ENCODE measurements at places on chromosomes 11 and 22.

- no peak for DNase-seq
- no peaks in the 10 kb centered on the region for H3K27me3 ChIP-seq
- no peaks in the 10 kb centered on the region for H3K36me3 ChIP-seq
- H3K4me3 ChIP-seq, result no peak overlapping the region
These were observed 10.9 kb downstream of the TNNT3 start for GRCh38 chr11:1930462-1930830.

DNA sequence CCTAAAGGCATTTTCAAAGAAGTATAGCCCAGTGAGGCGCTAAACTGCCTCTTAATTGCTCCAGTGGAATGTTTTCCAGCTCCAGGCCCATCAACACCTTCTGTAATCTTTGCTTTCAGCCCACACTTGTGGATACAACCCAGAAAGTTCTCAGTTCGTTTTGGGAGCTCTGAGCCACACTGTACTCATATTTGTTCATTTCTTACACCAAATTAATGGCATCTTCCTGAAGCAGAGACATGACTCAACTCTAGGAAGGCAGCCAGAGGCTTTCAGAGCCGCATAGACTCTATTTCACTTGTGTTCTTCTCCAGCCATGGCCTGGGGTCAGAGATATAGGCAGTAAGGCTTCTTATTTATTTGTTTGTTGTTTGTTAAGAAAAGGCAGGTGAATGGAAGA, 175.5 kb upstream of the NCAM1 start:
- no peak for DNase-seq
- H3K27ac ChIP-seq, result no peak overlapping the region
- H3K36me3 ChIP-seq, result no peaks in the 10 kb centered on the region
- no peak overlapping the region for H3K4me3 ChIP-seq

- H3K4me1 ChIP-seq, result no peaks in the 10 kb centered on the region
- DNase-seq, result no peak
- no peak overlapping the region for H3K27ac ChIP-seq
- H3K36me3 ChIP-seq, result no peaks in the 10 kb centered on the region
These were observed 5.4 kb upstream of the CRTAM start for GRCh38 chr11:122832721-122833470.

- H3K4me1 ChIP-seq, result no peaks in the 10 kb centered on the region
- H3K27ac ChIP-seq, result no peak overlapping the region
- DNase-seq, result no peak
- H3K27me3 ChIP-seq, result peaks cover 6% of the 10 kb centered on the region
- H3K4me3 ChIP-seq, result no peak overlapping the region
These were observed 2.3 kb upstream of the MTNR1B start for GRCh38 chr11:92967178-92967577.

GRCh38 chr22:49810363-49811019, 17.2 kb downstream of the BRD1 start:
- H3K4me1 ChIP-seq, result peaks cover 70% of the 10 kb centered on the region
- H3K27me3 ChIP-seq, result no peaks in the 10 kb centered on the region
- no peaks in the 10 kb centered on the region for H3K36me3 ChIP-seq
- no peak for DNase-seq
- H3K27ac ChIP-seq, result no peak overlapping the region
- H3K4me3 ChIP-seq, result no peak overlapping the region

GRCh38 chr22:19659805-19660345, 54.4 kb upstream of the SEPTIN5 start:
- no peak for DNase-seq
- H3K27ac ChIP-seq, result no peak overlapping the region
- no peaks in the 10 kb centered on the region for H3K27me3 ChIP-seq

- H3K4me1 ChIP-seq, result no peaks in the 10 kb centered on the region
- H3K27me3 ChIP-seq, result no peaks in the 10 kb centered on the region
- no peak for DNase-seq
- no peak overlapping the region for H3K4me3 ChIP-seq
- no peaks in the 10 kb centered on the region for H3K36me3 ChIP-seq
These were observed 64.2 kb upstream of the OLFML1 start for GRCh38 chr11:7421136-7421535.

GRCh38 chr11:103920933-103921332, 115.5 kb upstream of the DDI1 start:
- no peak overlapping the region for H3K27ac ChIP-seq
- H3K4me3 ChIP-seq, result no peak overlapping the region
- H3K4me1 ChIP-seq, result no peaks in the 10 kb centered on the region
- DNase-seq, result no peak

DNA sequence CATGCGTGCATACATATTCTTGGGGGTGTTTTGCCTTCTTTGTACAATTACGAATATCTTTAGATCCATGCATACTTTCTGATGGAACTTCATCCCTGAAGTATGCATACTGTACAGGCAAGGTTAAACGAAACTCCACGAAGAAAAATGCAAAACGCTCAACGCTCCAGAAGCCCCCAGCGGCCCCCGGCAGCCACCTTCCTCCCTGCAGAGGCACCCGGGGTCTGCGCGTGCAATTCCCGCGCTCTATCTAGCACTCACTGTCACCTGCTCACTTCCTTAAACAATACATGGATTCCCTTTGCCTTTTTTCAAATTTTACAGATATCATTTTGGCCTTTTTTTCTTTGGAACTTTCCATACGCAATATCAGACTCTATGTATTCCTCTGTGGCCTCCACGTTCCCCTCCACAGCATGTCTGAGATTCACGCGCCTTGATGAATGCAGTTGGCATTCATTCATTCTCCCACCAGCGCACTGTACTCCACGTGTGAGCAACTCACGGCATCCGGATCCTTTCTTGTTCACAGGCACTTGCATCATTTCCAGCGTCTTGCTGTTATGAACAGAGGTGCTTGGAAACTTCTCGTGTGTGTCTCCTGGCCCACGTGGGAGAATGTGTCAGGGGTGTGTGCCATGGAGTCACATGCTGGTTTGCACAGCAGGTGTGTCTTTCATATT, 214.3 kb downstream of the CTTN start:
- H3K4me1 ChIP-seq, result peaks cover 13% of the 10 kb centered on the region
- no peaks in the 10 kb centered on the region for H3K27me3 ChIP-seq
- H3K36me3 ChIP-seq, result no peaks in the 10 kb centered on the region
- no peak overlapping the region for H3K27ac ChIP-seq

GRCh38 chr11:15662285-15662684, 547.6 kb downstream of the INSC start:
- H3K27ac ChIP-seq, result no peak overlapping the region
- H3K27me3 ChIP-seq, result no peaks in the 10 kb centered on the region
- no peaks in the 10 kb centered on the region for H3K36me3 ChIP-seq
- DNase-seq, result no peak
- peaks cover 13% of the 10 kb centered on the region for H3K4me1 ChIP-seq
